ENCODE measurements at places on chromosomes 2 and 18.

DNA sequence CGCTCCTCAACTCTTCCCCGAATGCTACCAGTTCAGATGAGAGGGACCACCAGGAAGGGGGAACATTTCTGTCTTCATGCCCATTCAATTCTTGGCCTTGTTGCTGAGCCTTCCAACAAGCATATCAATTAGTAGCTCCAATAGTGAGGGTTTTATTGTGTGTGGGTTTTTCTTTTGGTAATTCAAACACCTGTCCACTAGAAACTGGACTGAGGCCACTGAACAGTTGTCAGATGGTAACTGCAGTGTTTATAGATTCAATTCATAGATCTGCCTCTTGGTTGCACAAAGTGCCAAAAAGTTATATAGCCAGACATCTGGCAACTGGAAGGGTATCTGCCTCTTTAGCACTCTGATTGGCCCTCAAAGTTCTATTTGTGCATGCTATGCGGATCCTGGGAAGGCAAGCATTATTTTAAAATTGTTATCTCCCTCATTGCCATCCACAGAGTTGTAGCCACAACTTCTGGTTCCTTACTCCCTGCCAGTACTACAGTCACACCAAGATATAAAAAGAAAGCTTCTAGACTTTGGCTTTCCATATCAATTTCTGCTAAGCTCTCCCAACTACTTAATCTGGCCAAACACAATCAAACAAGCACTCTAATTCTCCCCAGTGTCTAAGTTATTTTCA is 83.3 kb upstream of the ZNF521 start:
- DNase-seq = no peak

DNA sequence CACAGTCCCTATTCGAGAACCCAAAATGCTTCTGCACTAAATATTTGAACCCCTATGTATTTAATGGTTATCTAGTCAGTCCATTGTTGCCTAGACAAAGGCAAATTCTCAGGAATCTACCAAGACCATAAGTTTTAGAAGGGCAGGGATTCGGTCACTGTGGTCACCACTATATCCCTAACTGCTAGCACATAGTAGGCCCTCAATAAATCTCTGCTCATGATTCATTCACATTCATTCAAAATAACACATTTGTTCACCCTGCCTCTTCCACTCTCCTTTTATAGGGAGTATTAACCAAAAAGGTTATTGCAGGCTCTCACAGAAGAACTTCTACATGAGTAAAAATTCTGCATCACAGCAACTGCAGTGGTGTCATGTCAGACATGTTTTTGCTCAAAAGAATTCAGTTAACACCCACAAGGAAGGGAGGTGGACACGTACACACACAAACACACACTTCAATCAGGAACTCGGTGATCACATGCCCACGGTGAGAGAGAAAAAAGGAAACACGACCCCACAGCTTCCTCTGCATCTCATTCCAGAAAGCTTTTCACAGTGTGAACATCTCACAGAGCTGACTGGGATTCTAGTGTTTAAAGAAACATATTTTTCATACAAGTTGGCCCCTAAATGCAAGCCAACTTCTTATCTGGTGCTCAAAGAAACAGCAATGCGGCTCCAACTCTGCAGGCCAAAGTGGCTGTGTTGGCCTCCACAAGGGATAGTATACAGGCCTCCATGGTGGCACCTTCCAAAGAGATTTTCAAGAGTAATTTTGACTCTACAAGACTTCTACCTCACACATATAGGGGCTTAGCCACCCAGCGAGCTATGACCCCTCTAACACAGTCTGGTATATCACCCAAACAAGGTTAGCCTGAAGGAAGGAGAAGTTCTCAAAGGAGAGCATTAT is 98.0 kb downstream of the ANKRD44 start:
- peak; percentile 23 for DNase-seq

DNA sequence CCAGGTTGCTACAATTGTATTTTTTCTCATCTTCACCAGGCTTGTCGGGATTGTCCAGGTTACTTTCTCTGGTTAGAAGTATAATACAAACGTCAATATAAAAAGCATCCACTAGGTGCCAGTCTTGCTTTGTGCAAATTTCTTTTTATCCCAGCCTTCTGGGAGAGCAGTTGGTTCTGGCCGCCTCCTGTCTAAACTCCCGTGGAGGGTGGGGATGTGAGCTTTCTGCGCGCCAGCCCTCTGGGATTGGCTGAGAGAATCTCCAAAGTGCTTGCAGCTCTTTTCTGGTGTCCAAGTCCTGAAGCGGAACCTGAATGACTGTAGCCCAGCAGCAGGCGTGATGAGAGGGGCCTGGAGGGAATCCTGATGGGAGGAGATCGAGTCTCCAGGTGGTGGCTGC is 22.4 kb upstream of the TOGARAM2 start:
- DNase-seq = peak; percentile 85

DNA sequence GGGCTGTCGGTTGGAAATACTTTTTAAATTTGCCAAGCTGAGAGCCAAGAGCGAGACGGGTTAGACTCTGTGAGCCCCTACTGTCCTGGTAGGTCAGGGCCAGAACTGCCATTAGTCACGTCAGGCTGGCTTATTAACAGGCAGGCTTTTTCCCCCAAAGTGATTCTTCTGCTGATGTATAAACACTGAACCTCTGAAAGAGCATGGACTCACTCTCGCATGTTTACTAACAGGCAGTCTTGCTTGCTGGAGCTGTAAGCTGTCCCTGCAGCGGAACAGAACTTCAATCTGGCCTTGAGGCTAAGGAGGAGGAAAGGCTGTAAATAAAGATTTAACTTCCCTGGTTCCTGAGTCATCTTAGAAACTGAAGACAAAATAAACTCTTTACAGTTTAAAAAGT is 288.4 kb downstream of the PIEZO2 start:
- no peak for DNase-seq

DNA sequence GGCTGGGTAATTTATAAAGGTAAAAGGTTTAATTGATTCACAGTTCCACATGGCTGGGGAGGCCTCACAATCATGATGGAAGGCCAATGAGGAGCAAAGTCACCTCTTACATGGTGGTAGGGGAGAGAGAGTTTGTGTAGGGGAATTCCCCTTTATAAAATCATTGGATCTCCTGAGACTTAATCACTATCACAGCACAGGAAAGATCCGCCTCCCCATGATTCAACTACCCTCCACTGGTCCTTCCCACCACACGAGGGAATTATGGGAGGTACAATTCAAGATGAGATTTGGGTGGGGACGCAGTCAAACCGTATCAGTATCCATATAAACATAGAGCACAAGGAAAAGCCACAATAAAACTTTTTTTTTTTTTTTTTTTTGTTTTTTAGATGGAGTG is 172.6 kb upstream of the PIEZO2 start:
- DNase-seq = no peak
